ENCODE measurements at places on chromosomes 2 and 18. TPM values are rescaled to one million over a fixed set of nuclear protein-coding genes. Genes with fewer than 3 reads are reported as not detected.

Gene CCT7
- total RNA-seq: 353 TPM

Gene TEX44
- not detected for total RNA-seq

Gene TSGA10
- 0.44 TPM for total RNA-seq

Gene INHBB
- 21.1 TPM for total RNA-seq

Gene MOB1A
- total RNA-seq: 84.3 TPM

Gene MARCHF4
- 0.22 TPM for total RNA-seq

Gene HOXD10
- total RNA-seq: 4.4 TPM

Gene XIRP2
- not detected for total RNA-seq

Gene SAG
- total RNA-seq: not detected

Gene TBC1D8
- 96.8 TPM for total RNA-seq

Gene MEP1B
- total RNA-seq: not detected

Gene SOWAHC
- 11.5 TPM for total RNA-seq

Gene CFAP65
- not detected for total RNA-seq

Gene M1AP
- total RNA-seq: not detected

Gene LRATD1
- total RNA-seq: 9.4 TPM

Gene MAPK4
- not detected for total RNA-seq

Gene UGT1A8
- not detected for total RNA-seq

Gene CHMP1B
- 45.5 TPM for total RNA-seq

Gene SEMA4C
- total RNA-seq: 20.8 TPM

Gene POMC
- total RNA-seq: 0.99 TPM

Gene CYS1
- under 0.01 TPM for total RNA-seq

Gene DAW1
- total RNA-seq: 0.20 TPM

Gene PAX3
- total RNA-seq: not detected

Gene GNLY
- not detected for total RNA-seq

Gene CRYBA2
- not detected for total RNA-seq

Gene PER2
- total RNA-seq: 1.1 TPM

Gene SLC40A1
- 283 TPM for total RNA-seq

Gene NCKAP5
- under 0.01 TPM for total RNA-seq

Gene LDLRAD4
- total RNA-seq: 6.3 TPM

Gene SLC35F5
- total RNA-seq: 89.8 TPM

Gene UGT1A10
- not detected for total RNA-seq
